ENCODE measurements at places on chromosomes 1 and 21. TPM values are rescaled to one million over a fixed set of nuclear protein-coding genes. Genes with fewer than 3 reads are reported as not detected.

PLEKHN1 gene
- 1.6 TPM for total RNA-seq

SUSD4 gene
- 14.9 TPM for total RNA-seq

VWA5B1 gene
- total RNA-seq: not detected

PPCS gene
- 77.0 TPM for total RNA-seq

CLEC20A gene
- not detected for total RNA-seq

RAP1GAP gene
- total RNA-seq: 6.0 TPM

NCAM2 gene
- total RNA-seq: 6.3 TPM

ITGB2 gene
- total RNA-seq: 92.8 TPM

WDR64 gene
- total RNA-seq: not detected

CITED4 gene
- 136 TPM for total RNA-seq

- DNase-seq: no peak
Measured at GRCh38 chr1:204584699-204585372, 68.6 kb downstream of the MDM4 start.

DNA sequence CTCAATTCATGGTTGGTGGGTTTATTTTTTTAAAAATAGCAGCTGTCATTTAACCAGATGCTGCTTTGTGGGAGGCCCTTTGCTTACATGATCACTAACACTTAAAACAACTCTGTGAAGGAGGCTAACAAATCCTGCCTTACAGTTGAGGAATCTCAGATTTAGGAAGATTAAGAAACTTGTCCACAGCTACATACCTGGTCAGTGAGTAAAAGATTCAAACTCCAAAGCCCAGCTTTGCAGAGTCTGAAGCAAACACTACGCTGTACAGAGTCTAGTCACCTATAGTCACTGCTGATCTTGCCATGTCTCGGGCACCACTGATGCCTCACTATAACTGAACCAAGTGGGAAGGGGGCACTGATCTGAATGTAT lies 535.4 kb downstream of the SMYD3 start:
- DNase-seq: no peak

DNA sequence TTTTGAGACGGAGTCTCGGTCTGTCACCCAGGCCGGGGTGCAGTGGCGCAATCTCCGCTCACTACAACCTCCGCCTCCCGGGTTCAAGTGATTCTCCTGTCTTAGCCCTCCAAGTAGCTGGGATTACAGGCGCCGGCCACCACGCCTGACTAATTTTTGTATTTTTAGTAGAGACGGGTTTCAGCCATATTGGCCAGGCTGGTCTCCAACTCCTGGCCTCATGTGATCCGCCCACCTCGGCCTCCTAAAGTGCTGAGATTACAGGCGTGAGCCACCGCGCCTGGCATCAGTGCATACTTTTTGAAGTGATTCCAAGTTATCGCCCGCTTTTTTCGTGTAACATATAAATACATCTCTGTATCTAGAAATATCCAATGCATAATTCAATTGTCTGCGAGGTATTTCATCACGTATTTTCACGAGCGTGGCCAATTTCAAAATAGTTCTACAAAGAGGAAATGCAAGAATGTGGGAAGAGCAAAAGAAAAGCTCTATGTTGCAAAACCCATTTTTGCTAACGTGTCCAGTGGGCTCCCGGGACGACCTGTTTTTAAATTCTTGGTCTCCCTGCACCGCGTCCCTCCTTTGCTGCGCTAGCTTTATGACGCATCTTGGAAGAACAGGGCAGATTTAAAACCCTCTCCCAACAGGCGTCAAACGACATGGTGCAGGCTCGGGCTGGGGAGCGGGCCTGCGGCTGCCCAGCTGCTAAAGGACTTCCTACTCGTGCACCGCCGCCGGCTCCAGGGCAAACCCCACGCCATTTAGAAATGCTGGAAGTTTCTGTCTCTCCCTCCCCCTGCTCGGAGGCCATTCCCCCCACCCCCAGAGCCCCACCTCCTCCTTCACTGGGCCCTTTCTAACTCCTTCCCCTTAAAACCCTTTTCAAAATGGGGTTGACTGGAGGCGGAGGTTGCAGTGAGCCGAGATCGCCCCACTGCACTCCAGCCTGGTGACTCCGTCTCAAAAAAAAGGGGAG lies 923 bp upstream of the IFNGR2 start:
- DNase-seq: peak; percentile 47

DNA sequence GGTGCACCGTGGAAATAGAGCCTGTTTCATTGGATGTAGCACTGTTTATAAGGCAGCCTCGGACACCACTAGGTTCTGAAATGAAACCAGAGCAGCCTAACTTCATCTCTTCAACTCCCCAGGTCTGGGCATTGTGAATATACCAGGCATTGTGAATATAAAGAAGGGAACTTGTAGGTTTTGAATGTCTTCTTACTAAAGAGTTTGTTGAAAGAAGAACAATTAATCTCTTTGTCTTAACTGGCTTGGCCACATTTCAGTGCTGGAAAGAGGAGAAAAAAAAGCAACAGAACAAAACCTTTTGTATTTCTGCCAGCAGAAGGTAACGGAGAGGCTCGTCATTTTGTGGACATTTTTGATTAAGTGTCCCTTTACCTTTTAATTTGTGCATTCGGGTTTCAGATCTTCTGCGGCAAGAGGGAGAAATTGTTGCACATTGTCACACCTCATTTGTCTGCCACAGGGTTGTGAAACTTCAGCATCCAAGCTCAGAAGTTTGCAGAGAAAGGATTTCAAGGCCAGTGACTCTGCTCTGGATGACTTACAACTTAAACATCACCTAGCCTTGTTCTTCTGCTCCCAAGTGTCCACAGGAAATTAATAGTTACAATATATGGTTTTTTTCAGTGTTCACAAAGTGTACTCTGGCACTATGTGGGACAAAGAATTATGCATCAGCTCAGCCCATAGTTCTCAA lies 158.3 kb downstream of the KAZN start:
- DNase-seq: no peak

DNA sequence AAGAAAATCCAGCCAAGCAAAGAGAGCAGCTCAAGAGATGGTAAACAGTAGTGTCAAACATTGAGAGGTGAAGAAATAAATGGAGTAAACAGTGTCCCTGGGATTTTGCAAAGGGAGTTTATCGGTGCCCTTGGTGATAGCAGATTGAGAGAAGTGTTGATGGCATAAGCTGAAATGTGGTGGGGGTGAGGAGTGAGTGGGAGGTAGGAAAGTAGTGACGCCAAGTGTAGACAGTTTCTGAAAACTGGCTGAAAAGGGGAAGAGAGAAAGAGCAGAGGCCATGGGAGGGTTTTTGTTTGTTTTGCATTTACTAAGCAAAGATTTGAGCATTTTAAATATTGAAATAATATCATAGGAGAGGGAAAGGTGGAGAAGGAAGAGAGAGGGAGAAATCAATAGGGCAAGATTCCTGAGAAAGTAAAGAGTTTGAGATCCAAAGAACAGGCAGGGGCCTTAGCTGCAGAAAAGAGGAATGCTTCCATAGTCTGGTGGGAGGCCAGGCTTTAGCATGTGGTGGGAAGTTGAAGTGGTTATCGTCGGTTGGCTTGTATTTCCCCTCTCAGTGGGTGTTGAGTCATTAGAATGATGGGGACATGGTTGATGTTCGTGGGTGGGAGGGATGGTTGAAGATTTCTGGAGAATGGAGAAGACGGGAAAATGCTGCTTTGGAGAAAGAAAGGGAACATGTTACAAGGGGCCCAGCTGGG lies 26.8 kb upstream of the RASAL2 start:
- no peak for DNase-seq

GRCh38 chr21:44592446-44593311 lies at the start of gene KRTAP10-6:
Gene KRTAP10-6, minus strand, starts transcription at chr21:44592505. Its CDS starts 21 bp downstream, at chr21:44592484.
- DNase-seq: no peak

- no peak for DNase-seq
Measured at GRCh38 chr1:107401704-107402103, 260.9 kb downstream of the NTNG1 start.

DNA sequence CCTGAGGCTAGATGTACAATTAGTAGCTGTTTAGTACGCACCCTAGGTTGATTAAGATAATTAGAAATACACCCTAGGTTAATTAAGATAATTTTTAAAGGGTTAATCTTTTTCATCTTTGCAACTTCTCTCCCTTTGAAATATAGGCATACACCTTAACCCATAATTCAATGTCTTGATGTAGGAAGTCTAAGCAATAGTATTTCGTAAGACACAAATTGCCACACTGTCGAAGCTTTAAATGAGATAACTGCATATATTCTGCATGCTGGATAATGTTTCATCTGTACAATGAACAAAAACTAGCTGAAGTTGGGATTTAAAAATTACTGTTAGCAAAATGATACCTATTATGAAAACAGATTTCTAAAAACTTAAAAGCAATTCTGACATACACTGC lies 122.9 kb downstream of the EVI5 start:
- no peak for DNase-seq

DNA sequence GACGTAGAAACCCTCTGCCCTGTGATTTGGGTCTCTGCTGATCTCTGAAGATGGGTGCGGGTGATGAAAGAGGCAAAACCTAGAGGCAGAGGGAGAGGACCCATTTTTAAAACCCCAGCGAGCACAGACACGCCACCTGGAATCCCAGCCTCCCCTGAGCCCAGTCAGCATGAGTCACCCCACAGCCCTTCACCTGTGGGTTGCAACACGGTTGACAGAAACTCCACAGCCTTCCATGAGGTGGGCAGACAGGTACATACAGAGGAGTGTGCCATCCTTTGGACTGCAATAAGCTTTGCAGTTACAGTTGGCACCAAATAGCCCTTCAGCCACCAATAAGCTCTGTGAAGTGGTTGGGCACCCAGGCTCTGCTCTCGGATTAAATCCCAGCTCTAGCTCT lies 2.1 kb upstream of the GRHL3 start:
- peak; percentile 73 for DNase-seq

GRCh38 chr21:43984905-43985689 lies 27.0 kb upstream of the TRAPPC10 start:
- no peak for DNase-seq

DNA sequence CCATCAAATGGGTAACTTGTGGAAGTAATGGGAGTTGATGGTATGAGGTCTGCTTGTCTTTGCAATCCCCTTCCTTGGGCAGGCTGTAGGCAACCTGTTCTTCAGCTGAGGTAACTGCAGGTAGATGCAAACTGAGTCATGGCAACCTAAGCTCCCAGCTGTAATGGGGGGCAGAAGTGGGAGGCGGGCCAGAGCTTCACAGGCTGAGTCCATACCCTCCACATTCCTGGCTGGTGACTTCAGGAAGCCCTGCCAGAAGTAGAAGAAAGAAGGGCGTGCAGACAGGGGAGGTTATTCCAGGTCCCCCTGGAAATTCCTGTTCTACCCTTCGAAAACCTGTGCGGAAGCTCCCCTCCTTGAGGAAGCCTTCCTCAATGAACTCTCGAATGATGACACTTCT lies 44.9 kb downstream of the ARHGEF11 start:
- no peak for DNase-seq

DNA sequence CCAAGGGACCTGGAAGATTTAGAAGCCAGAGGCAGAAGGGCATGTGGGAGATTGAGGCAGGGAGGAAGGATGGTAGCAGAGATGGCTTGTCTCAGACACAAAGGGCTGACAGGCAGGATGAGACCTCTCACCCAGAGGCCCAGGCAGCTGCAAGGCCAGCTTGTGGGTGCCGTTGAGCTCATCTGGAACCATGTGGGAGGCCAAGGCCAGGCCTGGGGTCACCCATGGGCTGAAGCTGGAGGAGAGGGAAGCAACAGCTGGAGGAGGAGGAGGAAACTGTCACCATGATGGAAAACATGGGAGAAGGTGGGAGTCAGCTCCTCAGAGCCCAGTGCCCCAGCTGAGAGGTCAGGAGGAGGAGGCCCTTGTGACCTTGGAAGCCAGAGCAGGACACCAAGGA lies 6.4 kb downstream of the CRABP2 start:
- no peak for DNase-seq

GRCh38 chr1:228809621-228810394 lies 74.5 kb downstream of the RHOU start:
- DNase-seq: no peak

GRCh38 chr1:151171190-151171589 lies 4.6 kb downstream of the TMOD4 start:
- no peak for DNase-seq

GRCh38 chr1:115507901-115508300 lies 133.9 kb upstream of the VANGL1 start:
- no peak for DNase-seq

- DNase-seq: no peak
Measured at GRCh38 chr1:59176471-59176870, 120.4 kb upstream of the FGGY start.

DNA sequence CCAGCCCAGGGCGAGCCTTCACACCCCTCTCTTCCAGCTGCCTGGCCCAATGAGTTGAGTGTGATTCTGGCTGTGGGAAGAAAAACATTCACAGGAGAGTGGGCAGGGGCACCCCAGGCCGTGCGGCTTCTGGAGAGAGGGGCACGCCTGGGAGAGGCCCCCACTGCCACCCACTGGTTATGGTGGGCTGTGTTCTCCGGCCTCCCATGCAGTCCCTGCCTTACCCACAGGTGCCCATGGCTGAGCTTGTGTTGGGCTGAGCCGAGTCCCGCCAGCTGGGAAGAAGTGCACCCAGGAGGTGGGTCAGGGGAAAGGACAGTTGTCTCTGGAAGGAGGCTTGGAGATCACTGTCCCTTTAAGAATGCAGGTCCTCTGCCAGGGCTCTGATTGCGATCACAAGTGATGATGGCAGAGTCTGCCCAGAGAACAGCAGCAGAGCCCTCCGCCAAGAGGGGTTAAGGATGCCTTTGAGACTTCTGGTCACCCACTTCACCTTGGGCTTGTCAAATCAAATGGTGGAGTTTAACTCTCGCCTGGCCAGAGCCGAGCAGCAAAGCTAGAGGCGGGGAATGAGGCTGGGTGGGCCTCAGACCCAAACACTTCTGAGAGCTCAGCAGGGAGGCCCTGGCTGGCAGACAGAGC lies 124.7 kb upstream of the ARHGEF16 start:
- DNase-seq: no peak

DNA sequence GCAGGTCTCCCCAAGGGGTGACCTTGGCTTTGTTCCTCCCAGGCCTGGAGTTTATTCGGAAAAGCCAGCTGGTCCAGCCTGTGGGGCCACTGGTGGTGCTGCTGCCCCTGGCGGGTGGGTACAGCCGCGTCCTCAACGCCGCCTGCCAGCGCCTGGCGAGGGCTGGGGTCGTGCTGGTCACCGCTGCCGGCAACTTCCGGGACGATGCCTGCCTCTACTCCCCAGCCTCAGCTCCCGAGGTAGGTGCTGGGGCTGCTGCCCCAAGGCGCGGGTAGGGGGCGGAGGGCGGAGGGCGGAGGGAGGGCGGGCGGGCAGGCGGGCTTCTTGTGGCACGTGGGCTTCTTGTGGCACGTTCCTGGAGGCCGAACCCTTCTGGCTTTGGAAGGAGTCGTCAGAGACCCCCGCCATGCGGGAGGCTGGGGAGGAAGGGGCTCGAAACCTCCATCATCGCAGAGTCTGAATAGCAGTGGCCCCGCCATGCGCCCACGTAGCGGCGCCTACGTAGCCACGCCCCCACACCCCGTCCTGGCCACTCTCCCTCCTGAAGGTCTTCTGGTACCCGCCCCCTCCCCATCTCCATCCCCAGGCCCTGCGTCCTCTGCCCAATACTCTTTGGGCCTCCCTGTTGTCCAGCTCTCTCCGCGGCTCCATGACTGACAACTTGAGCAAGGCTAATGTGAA lies 16.7 kb downstream of the PCSK9 start:
- DNase-seq: no peak

GRCh38 chr1:98325646-98326440 lies 335.7 kb upstream of the SNX7 start:
- DNase-seq: no peak
